ENCODE measurements at places on chromosomes 7 and 10.

DNA sequence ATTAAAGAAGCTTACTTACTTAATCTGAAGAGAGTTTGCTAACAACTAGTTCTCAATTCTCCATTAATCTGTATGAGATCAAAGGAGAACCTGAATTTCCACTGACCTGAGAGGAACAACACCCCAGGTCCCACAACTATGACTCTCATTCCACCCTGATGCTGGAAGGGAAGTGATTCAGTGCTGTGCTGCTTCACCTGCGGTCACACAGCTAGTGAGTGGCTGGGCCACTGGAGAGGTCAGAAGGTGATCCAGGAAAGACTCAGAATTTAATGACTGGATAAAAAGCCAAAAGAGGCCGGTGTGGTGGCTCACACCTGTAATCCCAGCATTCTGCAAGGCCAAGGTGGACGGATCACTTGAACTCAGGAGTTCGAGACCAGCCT is 23.6 kb downstream of the SORBS1 start:
- DNase-seq, result no peak

DNA sequence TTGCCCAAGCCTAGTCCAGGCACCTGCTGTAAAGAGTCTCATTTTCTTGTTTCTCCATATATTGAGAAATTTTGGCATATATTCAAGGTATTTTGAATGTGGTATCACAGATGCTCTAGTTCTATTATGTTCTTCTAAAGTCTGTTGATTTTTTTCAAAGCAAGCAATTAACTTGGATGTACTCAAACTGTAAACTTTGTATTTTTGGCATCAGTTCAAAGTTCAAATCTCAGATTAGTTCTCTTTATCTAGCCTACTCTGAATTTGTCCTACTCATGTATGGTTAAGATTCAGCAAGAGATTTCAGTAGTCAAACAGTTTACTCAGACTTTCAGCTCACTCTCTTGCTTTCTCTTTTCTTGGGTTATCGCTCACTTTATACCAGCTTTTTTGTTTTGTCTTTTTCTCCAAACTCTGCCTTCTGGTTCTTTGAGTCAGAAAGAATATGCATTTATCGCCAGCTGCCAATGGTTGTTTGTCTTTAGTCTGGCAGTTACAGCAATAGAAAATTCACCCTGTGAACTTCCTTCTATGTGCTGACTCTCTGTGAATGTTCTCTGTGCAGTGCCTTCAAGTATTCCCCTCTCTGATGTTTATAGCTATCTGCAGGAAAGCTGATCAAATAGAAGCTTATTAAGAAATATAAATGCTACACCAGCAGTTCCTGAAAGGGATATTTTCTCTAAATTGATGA is 56.0 kb downstream of the ANKRD7 start:
- DNase-seq, result no peak

DNA sequence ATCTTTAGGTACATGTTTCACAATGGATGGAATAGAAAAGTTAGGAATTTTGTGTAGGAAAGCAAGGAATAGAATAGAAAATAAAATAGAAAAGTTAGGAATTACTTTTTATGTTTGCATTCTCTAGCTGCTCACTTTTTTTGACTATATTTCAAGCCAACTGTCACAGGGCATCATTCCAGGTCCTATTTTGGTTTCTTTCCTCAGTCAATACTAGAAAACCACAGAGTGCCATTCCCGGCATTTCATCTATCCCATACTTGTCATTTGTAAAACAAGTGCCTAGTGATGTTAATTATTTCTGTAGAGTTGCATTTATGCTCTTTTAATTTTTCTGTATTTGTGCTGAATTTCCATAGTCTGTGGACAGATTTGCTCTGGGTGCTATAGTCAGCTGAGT is 66.2 kb downstream of the SDK1 start:
- no peak for DNase-seq

DNA sequence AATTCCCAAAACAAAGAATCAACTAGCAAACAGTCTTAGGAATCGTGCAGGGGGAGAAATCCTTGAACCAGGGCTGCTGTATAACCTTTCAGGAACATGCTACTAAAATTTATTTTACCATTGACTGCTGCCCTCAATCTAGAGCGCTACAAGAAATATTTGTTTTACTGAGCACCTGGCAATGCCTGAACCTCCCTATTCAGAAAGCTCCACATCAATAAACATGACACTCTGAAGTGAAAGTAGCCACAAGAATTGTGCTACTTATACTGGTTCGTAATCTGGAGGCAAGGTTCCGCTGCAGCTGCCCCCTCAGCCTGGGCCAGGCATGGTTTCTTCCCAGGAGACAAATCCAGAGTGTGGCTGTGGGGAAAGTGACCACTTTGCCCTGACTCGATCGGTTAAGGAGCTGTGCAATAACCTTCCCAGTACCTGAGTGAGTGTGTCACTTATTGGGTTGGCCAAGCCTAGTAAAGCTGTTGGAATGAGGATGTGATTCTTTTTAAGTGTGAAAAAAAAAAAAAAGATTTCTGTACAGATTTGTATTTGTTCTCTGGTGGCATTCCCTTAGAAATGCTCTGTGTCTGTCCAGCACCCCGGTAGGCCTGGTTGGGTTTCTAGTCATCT is 7.7 kb downstream of the VWA2 start:
- DNase-seq, result no peak

DNA sequence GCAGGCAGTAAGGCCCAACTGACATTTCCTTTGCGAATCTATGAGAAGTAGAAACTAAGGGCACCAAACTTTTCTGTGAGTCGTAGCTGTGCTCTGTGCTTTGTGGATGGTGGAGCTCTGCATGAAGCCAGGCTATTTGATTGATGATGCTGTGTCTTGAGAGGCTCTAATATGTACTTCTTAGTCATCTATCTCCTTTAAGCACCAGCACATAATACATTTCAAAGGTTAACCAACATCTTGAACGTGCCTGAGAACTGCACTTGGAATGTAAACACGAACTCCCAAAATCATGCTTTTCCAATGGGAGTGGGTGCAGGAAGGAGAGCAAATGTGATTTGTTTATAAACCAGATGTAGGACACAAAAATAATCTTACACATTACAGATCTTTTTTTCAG is 411.6 kb downstream of the PARD3 start:
- DNase-seq, result peak; percentile 22

DNA sequence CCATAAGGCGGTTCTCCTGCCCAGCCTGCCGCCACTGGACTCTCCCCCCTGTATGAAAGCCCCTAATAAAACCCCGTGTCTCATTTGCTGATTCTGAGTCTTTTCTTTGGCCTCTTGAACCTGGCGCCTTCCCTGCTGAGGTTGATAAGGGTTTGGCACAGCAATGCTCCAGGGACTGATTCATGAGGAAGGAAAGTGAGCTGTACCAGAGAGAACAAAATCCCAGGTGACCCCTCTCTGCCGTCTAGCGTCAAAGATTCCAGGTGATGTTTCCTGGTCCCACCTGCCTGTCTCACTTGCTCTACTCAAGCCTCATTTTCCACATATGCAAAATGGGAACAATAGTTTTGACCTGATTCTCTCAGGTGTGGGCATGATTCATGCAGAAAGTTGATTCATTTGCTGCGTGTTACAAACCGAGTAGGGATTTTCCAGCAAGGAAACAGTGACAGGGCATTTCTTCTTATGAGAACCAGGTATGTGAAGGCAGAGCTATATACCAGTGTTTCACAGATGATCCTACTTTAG is 730.6 kb upstream of the IGFBP3 start:
- DNase-seq, result no peak

GRCh38 chr7:47516985-47517600 is 64.8 kb downstream of the TNS3 start:
- no peak for DNase-seq

- DNase-seq, result no peak
Measured at GRCh38 chr10:89805599-89806013, 104.2 kb downstream of the KIF20B start.

GRCh38 chr7:3493499-3493898 is 192.4 kb downstream of the SDK1 start:
- DNase-seq, result no peak

DNA sequence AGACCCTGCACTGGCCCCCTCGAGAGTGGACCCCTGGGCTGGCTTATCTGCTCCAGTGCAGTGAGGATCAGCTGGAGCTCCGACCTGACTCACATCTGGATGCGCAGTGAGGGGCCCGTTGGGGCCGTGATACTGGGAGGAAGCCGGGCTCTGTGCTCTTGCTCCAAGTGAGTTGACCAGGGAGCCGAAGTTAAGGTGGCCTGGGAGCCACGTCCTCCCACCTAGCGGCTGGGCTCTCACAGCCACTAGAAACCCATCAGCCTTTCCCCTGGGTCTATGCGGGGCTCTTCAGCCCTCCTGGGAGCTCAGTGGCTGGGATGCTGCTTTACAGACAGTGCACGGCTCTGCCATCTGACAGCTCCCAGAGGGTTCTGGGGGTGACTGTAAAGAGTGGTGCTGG is 9.1 kb downstream of the ALKBH4 start:
- no peak for DNase-seq

DNA sequence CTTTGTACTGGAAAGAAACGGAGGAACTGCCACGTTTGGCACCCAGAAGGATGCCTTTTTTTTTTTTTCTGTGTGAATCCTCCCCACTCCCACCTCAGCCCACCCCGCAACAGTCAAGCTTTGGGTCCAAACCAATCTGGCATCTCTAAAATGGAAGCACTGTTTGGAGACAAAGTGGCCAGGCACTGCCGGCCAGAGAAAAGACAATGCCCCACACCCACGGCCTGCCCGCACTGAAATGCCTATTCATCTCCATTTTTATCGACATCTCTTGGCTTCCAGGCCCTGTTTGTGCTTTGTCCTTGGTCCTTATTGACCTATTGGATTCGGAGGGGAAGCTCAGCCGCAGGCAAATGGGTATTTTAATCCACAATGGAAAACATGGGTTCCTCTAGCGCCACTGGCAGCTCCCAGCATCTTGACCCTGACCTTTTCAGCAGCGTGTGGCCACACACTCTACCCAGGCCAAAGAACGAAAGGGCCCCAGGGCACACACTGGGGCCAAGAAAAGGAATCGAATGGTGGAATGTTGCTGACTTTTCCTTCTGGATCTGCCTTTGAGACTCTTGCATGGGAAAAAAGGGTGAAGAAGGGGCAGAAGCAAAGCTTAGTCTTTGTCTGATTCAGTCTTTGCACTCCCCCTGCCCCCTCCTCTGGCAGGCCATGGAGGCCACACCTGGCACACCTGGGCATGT is 162.6 kb upstream of the CDCA7L start:
- DNase-seq, result no peak

DNA sequence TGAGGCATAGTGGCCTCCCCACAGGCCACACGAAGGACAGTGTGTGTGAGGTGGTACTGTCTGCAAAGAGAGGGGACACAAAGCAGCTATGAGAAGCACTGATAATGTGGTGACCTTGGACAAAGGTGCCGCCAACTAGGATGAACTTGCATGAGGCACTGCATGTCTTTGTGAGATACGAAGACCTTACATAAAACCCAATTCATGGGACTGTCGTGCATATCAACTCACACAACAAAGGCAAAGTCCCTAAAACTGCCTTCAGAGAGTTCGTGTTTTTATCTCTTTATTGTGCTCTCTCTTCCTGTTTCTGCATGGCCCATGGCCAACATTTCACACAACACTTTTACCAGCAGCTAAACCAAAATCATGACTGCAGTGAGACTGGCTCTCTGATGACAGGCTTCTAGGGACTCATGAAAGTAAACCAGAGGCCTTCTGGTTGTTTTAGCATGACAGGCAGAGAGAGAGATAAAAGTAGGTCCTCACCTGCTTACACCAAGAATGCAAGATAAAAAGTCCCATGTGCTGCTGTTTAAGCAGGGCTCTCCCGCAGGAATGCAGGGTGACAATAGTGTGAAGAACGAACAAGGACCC is 347.8 kb downstream of the ELMO1 start:
- no peak for DNase-seq

GRCh38 chr7:16357921-16358320 is 63.4 kb downstream of the CRPPA start:
- no peak for DNase-seq

GRCh38 chr7:155631155-155631554 is 13.3 kb upstream of the RBM33 start:
- DNase-seq, result no peak

GRCh38 chr10:101130141-101130540 is 959 bp upstream of the TLX1 start:
- no peak for DNase-seq

GRCh38 chr10:113692271-113692670 is 12.6 kb downstream of the CASP7 start:
- no peak for DNase-seq

DNA sequence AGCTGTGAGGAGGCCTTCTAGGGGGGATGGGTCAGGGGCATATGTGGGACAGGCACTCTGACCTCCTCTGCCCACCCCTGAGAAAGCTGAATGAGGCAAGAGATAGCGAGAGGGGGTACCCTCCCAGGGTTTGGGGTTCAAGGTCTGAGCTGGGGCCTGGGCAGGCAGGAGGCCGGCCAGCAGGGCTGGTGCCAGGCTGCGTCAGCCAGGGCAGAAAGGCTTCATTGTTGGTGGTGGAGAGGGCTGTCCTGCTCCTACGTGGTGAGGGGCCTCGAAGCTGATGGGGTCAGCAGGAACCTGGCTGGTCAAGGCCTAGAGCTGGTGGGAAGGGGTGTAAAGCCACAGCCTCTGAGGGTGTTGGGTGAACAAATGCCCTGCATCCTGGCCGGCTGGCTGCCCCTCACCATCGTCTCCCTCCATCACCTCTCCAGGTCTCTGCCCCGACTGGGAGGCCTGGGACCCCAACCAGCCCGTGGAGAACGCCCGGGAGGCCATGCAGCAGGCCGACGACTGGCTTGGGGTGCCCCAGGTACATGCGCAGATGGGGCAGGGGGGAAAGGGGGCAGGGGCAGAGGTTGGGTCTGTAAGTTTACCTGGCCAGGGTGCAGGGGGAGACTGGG is 6.6 kb downstream of the FLNC start:
- no peak for DNase-seq

DNA sequence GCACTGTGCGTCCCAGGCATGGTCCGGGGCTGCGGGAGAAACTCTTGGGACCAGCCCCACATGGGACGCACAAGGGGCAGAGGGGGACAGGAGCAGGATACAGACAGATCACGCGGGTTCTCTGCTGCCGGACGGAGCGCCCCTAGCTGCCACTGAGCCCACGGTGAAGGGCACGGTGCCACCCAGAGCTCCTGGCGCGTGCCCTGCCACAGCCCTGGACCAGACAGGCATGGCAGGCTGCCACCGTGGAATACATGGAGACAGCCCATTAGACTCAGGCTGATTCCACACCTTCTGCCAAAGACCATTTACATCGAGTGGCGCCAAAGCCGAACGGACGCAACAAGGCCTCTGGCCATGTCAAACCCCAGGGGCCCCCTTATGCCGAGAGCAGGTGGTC is 90.4 kb downstream of the MAD1L1 start:
- DNase-seq, result no peak

- no peak for DNase-seq
Measured at GRCh38 chr7:141157138-141157765, 83.4 kb downstream of the TMEM178B start.

All from EL (cell line).